NCI-H1092 treated with DMSO at 0.1 percent for 48 hours (cell line): ENCODE measurements at places on chromosomes 3 and 15.

DNA sequence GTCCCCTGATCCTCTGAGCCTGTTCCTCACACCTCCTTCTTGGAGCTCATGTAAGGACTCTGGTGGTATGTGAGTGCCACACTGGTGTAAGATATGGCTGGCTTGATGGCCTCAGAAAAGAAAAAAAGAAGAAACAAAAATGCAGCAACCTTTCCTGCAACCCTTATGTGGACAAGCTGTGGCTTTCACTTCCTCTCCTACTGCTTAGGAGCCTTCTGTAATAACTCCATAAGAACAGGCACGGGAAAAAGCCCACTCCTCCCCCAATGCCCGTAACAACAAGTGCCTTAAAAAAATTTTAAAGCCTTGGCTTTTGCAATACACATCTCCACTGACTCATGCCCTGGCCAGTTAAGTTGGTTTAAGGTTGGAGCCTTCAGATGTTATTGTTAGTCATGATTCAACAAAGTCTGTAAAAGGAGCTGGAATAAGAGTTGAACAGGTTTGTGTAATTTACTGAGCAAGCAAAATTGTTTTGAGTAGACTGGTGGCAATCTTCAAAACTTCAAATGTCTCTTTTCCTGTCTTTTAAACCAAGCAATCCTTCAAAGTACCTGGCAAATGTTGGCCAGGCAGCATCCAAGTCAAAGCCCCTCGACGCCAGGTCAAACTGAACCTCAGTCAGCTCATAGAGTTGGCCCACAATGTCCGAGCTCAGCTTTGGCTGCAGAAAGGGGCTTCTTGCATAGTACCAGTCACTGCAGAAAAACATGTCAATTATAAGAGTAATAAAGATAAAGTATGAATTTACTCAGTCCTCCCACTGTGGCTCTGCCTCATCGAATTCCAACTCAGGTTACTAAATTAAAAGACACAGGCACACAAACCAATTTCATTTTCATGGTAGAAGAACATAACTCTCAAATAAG, 22.9 kb downstream of the FYCO1 start:
- no peak for DNase-seq

DNA sequence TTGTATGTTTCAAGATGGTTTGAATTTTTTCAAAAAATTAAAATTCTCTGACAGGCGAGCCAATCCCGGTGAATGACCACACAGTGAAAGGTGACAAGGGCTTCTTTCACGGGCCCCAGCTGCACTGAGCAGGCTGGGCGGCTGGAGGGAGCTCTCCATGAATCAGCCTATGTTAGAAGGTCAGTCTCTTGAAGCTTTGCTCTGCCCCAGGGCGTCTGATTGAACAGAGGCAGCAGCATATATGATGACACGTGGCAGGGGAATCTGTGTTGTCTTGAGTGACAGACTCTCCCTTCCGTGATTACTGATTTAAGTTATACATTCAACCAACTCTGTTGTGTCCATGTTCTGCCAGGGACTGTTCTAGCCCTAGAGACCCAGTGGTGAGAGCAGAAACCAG, 51.5 kb downstream of the ISG20 start:
- DNase-seq: no peak

- DNase-seq: no peak
Measured at GRCh38 chr3:71202848-71203533, 380.5 kb downstream of the FOXP1 start.

DNA sequence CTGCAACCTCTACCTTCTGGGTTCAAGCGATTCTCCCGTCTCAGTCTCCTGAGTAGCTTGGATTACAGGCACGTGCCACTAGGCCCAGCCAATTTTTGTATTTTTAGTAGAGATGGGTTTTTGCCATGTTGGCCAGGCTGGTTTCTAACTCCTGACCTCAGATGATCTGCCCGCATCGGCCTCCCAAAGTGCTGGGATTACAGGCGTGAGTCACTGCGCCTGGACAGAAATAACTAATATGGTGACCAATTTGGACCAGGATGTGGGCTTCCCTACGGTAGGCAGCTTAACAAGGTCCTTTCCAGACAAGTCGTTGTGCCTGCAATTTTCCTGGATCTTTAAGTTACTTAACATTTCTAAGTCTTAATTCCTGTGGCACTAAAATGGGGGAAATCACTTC, 14.8 kb downstream of the WDR53 start:
- no peak for DNase-seq

- peak; percentile 71 for DNase-seq
Measured at GRCh38 chr3:193014902-193015301, 97.2 kb upstream of the MB21D2 start.

DNA sequence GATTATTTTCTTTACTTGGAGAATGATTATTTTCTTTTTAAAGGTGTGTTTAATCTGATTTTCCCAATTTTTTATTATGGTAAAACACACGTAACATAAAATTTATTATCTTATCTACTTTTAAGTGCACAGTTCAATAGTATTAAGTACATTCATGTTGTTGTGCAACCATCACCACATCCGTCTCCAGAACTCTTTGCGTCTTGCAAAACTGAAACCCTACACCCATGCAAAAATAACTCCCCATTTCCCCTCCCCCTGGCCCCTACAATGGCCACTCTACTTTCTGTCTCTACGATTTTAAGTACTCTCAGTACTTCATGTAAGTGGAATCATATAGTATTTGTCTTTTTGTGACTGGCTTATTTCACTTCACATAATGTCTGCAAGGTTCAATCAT, 230.7 kb downstream of the SATB1 start:
- DNase-seq: no peak

GRCh38 chr3:46500656-46501635, 3.2 kb downstream of the RTP3 start:
- DNase-seq: no peak
